ENCODE measurements at places on chromosomes 7 and 10.

DNA sequence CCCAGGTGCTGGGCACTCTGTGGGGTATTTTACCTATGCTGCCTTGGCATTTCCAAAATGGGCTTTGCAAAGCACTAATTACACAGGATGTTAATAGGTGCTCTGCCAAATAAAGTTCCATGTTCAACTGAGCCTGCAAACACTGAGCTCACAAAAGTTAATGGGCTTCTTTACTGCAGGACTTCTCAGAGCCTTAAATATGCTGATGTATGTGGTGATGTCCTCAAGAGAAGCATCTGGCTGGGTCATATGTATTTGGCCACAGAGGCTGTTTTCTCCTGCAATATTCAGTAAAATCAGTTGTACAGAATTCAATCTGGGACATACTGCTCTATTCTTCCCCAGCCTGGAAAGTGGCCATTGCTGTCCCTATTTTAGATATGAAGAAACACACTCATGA is 31.3 kb downstream of the GRID1 start:
- DNase-seq = no peak

DNA sequence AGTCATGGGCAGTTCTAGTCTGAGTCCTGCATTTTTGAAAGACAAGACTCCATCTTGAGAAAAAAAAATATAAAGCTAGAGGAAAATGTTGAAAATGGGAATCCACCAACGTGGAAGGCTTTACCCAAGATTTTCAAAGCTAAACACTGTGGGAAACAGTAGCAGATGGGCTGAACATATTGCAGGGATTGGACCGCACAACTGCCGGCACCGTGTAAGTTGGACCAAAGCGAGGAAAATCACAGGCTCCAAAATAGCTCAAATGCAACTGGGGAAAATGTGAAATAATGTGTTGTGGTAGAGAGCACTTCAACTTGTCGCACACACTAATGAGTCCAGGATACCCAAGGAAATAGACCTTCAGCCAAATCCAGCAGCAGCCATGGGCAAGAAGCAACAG is 26.4 kb upstream of the ADRB1 start:
- no peak for DNase-seq

GRCh38 chr7:157560710-157561522 is 224.1 kb downstream of the DNAJB6 start:
- no peak for DNase-seq

DNA sequence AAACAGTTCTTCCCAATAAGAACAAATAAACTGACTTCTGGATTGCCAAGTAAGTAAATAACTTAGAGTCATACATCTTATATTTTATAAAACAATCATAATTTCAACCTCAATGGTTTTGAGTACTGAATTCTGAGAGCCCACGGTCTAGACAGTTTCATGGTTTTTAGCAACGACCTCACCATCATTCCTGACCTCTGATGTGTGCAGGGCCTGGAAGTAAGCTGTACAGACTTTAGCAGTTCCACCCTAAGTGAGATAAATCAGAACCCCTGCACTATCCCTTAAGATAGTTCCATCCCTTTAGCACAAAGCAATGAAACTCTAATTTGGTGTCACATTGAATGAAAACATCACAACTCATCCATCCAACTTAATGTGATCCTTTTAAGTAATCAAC is 86.0 kb downstream of the NEBL start:
- no peak for DNase-seq

DNA sequence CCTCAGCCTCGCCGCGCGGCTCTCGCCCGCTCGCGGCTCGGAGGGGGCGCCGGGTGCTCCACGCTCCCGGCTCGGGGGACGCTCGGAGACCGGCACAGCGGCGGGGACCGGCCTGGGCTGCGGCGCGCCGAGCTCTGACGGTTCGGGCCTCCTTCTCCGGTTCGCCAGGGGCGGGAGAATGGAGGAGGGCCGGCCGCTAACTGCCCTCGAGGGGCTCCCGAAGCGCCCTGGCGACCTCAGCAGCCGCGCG is 232 bp upstream of the GRID1 start:
- no peak for DNase-seq

DNA sequence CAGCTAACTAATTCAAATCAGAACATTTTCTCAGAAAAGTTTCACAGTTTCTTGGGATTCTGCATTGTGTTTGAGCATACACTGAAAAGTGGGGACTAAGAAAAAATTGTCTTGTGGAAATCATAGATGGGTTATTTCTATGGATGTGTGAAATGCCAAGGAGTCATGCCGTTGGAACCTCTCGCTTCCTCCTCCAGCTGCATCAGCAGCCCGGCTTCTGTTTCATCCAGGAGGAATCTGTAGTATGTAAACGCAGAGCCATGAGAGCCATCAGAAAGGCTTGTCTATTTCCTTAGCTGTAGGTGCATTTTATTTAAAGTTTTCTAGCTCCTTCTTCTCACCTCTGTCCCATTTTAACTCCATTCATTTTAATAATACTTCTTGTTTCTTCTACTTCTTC is 1144.1 kb downstream of the GATA3 start:
- DNase-seq = no peak

- no peak for DNase-seq
Measured at GRCh38 chr10:97336006-97336405, 1.5 kb upstream of the FRAT2 start.

DNA sequence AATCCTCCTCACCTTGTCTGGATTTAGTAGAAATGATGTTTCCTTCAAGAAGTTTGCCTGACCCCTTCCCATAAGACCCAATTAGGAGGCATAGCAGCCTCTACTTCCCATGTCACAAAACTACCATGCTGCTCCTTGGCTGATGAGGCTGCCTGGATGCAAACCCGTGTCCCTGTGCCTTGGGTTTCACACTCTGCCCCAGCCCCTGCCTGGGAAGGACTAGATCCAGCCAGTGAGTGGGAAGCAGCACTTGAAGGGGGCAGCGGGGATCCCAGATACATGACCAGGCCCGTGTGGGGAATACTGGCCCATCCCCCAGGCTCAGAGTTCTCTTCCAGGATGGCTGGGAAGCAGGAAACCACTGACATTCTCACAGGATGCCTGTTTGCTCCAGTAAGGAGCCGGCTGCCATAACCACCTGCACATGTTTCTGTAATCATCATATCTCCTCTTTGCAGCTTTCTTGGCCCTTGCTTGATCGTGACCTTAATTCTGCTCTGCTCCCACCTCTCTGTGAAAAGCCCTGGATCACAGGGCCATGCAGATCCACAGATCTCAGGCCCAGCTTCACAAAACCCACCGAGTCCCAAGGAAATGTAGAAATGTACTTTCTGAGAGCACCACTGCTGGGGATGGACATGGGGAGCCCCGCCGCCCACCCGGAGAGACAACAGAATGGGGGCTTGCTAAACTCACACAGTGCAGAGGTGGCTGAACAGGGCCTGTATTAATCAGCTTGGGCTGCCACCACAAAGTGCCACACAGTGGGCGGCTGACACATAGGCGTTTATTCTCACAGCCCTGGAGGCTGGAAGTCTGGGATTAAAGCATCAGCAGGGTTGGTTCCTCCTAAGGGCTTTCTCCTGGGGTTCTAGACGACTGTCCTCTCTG is 287.8 kb upstream of the IGFBP3 start:
- DNase-seq = no peak

- no peak for DNase-seq
Measured at GRCh38 chr7:3760651-3761050, 459.6 kb downstream of the SDK1 start.

- DNase-seq = no peak
Measured at GRCh38 chr7:4763091-4763793, 12.2 kb upstream of the AP5Z1 start.

DNA sequence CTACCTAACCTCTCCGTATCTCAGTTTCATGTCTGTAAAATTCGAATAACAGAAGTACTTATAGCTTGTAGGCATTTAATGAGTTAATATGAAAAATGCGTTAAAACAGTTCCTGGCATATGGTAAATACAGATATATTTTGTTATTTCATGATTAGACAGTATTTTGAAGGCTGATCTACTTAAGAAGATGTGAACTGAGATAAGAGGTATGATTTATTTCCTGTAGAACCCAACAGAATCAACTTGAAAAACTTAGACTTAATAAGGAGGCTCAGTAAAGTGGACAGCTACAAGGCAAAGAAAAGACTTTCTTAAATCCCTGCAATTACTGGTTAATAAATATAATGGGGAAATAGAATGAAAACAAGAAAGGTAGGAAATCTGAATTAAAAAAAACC is 103.3 kb downstream of the FANK1 start:
- DNase-seq = no peak

- DNase-seq = no peak
Measured at GRCh38 chr10:29377333-29377961, 88.6 kb downstream of the LYZL1 start.

DNA sequence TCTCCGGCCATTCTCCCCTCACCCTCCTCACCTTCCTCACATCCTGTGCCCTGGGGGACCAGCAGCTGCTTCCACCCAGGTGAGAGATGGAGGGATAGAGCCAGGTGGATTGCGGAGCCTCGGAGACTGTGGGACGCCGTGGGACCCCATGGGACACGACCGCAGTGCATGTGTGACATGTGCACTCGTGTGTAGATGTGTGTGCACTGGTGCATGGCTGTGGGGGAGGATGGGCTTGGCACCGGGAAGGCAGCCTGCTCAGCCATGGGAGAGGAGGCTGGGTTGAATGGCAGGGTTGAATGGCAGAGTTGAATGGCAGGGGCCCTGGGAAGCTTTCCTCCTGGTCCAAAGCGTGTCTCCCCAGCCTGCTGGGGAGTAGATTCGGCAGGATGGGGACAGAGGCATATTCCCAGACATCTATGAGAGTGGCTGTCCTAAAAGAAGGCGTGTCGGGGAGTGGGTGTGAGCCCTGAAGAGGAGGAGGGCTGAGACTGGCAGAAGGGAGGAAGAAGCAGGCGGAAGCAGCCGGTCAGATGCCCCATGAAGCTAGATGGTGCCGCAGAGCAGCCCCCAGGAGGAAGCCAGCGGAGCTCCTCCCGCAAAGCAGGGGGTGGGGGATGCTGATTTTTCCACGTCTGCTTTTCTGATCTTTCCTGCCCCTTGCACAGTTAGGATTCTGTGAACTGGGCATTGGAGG is 815 bp downstream of the GIMAP8 start:
- DNase-seq = no peak

DNA sequence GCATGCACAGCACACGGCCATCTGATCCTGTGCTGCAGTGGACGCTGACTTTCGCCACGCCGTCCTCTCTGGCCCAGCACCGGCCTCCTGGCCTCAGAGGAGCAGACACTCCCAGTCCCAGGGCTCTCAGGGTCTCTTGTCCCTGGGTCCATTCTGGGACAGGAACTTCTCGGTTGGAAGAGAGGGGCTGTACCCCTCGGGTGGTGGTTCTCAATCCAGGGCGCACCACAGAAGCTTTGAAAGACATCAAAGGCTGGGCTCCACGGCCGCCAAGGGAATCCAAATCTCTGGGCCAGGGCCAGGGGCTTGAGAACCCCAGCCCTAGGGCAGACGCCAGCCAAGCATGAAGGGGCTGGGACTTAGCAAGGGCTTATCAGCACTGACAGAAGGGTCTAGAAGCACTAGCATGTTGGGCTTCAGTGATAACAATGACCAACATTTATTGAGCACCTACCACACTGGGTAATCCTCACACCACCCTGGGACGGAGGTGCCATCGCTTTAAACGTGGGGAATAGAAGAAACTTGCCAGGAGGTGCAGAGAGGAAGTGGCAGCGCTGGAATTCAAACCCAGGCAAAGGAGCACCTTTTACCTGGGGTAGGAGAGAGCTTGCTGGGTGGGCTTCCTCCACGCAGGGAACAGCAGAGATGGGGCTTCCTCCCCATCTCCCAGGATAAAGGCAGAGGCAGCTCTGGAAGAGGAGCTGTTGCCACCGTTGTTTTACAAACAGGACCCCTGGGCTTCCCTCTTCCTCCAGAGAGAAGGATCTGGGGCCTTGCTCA is 1.8 kb upstream of the PYROXD2 start:
- DNase-seq = no peak

GRCh38 chr10:129361676-129362376 is 105.2 kb upstream of the MGMT start:
- DNase-seq = no peak

GRCh38 chr7:6614953-6615722 is at the start of gene ZNF853:
Gene ZNF853, plus strand, starts transcription at chr7:6615610. Its CDS starts 565 bp downstream, at chr7:6616175.
- DNase-seq = peak; percentile 14

DNA sequence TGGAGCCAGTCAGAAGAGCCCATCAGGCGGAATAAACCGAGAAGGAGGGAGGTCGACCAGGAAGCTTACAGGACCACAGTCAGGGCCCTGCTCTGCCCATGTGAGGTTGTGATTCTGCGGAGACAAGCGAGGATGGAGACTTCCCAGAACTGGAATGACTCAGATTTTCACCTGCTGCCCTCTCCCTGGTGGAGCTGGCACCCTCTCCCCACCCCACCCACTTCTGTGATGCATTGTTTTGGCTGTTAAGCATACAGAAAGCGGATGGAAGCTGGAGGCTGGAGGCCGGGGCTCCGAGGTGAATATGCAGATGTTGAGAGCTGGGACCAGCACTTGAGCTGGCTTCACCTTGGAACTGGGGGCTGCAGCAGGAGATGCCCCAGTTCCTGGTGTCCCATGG is 57.4 kb downstream of the NPTX2 start:
- no peak for DNase-seq

GRCh38 chr7:155229548-155230168 is 68.0 kb upstream of the INSIG1 start:
- DNase-seq = no peak

- DNase-seq = no peak
Measured at GRCh38 chr10:128713874-128714570, 587.8 kb upstream of the MKI67 start.

GRCh38 chr7:21300692-21301091 is 127.2 kb upstream of the SP4 start:
- no peak for DNase-seq

- peak; percentile 56 for DNase-seq
Measured at GRCh38 chr10:73879296-73880173, 5.2 kb upstream of the CAMK2G start.

DNA sequence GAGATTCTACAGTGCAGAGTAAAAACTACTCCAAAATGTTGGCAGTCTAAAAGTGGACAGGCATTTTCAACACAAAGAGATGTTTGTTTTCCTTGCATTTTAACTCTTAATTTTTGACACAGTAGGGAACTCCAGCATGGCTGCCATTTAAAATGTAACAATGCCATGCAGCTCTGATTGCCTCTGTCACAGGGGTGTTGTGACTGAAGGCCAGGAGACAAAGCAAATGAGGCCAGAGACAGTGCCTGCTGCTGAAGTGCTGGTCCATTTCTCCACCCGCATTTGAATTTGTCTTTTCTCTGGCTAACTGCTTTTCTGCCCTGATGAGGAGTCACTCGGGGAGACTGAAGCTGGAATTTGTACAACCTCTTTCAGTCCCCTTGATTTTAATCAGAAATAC is 710.6 kb upstream of the GALNT17 start:
- no peak for DNase-seq

DNA sequence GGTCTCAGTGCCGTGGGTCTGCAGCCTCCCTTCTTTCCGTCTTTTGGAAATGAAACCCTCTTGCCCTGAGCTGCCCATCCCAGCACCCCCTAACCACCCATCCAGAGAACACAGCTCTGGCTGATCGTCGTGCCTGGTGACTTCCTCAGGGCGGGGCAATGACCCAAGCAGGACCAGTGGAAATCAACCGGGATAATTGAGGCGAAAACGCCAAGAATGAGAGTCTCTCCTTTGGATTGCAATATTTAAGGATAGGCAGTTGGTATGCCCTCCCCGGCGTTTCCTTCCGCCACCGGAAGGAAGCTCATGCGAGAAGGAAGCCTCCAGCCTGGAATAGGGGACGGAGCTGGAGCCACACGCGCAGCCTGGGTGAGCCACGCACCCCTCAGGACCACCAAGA is 73.7 kb upstream of the PFKP start:
- no peak for DNase-seq

- DNase-seq = no peak
Measured at GRCh38 chr7:50298811-50299562, 5.5 kb upstream of the IKZF1 start.

GRCh38 chr10:59073456-59074053 is 102.9 kb upstream of the PHYHIPL start:
- DNase-seq = no peak

Data from NCI-H510A (cell line).